ENCODE measurements at places on chromosomes 1 and 21.

- DNase-seq = no peak
Measured at GRCh38 chr1:246577082-246577719, 10.9 kb downstream of the CNST start.

- DNase-seq = no peak
Measured at GRCh38 chr21:38088916-38089762, 167.7 kb upstream of the KCNJ15 start.

GRCh38 chr21:9837946-9838737, 683.2 kb upstream of the TPTE start:
- DNase-seq = no peak

DNA sequence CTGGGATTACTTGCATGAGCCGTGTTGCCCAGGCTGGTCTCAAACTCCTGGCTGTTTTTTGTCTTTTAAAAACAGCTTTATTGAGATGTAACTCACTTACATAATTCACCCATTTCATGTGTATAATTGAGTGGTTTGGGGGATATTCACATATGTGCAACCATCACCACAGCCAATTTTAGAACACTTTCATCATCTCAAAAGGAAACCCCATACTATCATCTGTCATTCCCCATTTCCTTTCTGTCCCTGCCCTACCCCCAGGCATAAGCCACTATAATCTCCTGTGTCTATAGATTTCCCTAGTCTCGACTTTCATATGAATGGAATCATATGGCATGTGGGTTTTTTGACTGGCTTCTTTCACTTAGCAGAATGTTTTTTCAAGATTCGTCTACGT, 43.3 kb downstream of the GPR137B start:
- DNase-seq = no peak

GRCh38 chr1:6417961-6418667, 1.6 kb downstream of the HES2 start:
- DNase-seq = no peak

DNA sequence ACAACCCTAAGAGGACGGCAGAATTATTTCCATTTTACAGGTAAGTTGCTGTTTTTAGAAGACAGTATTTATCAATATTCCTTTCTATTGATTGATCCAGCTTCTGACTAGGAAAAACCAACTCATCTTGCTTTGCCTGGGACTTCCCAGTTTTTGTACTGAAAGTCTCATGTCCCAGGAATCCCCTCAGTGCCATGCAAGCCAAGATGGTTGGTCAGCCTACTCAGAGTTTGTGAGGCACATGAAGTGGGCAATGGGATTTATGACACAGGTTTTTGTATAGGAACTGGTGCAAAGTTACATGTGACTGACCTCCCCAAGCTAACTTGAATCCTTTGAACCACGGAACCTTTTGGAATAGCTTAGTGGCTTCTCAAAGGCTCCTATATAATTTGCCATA, 45.5 kb downstream of the GNG12 start:
- DNase-seq = no peak

GRCh38 chr1:230261928-230262650, 164.0 kb downstream of the PGBD5 start:
- DNase-seq = peak; percentile 48

DNA sequence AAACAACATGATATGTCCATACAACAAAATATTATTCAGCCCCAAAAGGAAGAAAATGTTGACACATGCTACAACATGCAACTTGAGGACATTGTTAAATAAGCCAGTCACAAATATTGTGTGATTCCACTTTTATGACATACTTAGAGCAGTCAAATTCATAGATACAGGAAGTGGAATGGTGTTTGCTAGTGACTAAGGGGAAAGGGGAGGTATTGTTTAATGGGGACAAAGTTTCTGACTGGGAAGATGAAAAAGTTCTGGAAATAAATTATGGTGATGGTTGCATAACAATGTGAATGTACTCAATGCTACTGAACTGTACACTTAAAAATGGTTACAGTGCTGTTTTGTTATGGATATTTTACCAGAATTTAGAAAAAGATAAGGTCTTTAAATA, 77.7 kb downstream of the RHOU start:
- no peak for DNase-seq

GRCh38 chr1:3117879-3118278, 48.9 kb downstream of the PRDM16 start:
- DNase-seq = no peak

GRCh38 chr1:21872445-21873079, 60.5 kb downstream of the LDLRAD2 start:
- DNase-seq = no peak

GRCh38 chr1:208198236-208198635, 45.9 kb downstream of the PLXNA2 start:
- no peak for DNase-seq

DNA sequence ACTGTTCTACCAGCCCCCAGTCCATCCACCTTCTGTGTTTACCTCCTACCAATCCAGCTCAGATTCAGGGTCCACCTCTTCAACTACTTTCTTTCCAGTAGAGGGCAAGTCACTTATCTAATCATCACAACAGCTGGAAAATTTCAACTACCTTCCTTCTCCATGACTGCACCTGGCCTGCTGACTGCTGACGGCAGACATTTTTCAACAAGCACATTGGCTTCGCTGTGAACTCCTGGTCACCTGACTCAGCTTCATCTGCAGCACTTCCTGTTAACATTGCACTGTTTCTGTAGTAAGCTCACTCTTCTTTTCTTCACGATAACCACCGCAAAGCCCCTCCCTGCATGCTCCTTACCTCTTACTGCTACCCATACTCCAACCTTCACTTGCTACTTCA, 405.7 kb downstream of the NTNG1 start:
- no peak for DNase-seq

DNA sequence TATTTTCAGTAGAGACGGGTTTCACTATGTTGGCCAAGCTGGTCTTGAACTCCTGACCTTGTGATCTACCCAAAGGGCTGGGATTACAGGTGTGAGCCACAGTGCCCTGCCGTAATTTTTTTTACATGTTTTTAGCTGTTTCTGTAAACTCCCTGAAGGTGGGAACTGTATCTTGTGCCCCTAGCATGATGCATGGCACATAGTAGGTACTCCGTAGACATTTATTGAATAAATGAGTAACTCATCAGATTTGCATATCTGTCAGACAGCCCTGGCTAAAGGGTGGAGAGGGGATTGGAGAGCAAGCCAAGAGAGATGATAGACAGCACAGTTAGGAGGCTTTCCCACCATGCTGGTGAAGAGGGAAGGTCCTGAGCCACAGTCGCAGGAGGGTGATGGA, 247.2 kb downstream of the NFIA start:
- DNase-seq = no peak
